Cardiac atrium fibroblast (primary cell): ENCODE measurements at places on chromosomes 2 and 18. TPM values are rescaled to one million over a fixed set of nuclear protein-coding genes. Genes with fewer than 3 reads are reported as not detected.

The SULT1C4 gene
- total RNA-seq: 0.16 TPM in 1 of 2 replicates, not detected in the other

The MROH2A gene
- total RNA-seq: not detected in 2 replicates

The PFN4 gene
- not detected in 2 replicates for total RNA-seq

The MAP2 gene
- total RNA-seq: 2.6 and 3.4 TPM in 2 replicates

The SLC11A1 gene
- total RNA-seq: under 0.01 TPM in 2 replicates

The POTEF gene
- total RNA-seq: not detected in 2 replicates

The DNAJC10 gene
- total RNA-seq: 107 and 115 TPM in 2 replicates

The BOK gene
- total RNA-seq: 64.0 and 78.2 TPM in 2 replicates

The ACOXL gene
- total RNA-seq: not detected in 2 replicates

The LINC00305 gene
- total RNA-seq: not detected in 2 replicates

The CD8B2 gene
- not detected in 2 replicates for total RNA-seq

The TBC1D8 gene
- 9.4 and 17.5 TPM in 2 replicates for total RNA-seq

The ARHGAP28 gene
- total RNA-seq: 1.1 and 1.6 TPM in 2 replicates

The CHPF gene
- 192 and 214 TPM in 2 replicates for total RNA-seq

The FSHR gene
- total RNA-seq: not detected in 2 replicates

The CRYGD gene
- not detected in 2 replicates for total RNA-seq

The IL36A gene
- not detected in 2 replicates for total RNA-seq

The TMEM182 gene
- 1.3 and 4.3 TPM in 2 replicates for total RNA-seq

The LTBP1 gene
- total RNA-seq: 105 and 127 TPM in 2 replicates

The ADAM23 gene
- 4.9 and 8.3 TPM in 2 replicates for total RNA-seq

The SOWAHC gene
- total RNA-seq: 11.2 and 18.4 TPM in 2 replicates

The CNDP1 gene
- total RNA-seq: not detected in 2 replicates

The HNMT gene
- 19.8 and 34.7 TPM in 2 replicates for total RNA-seq

The MAP4K3 gene
- total RNA-seq: 29.2 and 36.5 TPM in 2 replicates

The GTF3C2 gene
- 31.6 and 44.4 TPM in 2 replicates for total RNA-seq

The ABHD1 gene
- total RNA-seq: not detected in 2 replicates

The C2orf66 gene
- total RNA-seq: not detected in 2 replicates

The ANKRD62 gene
- not detected in 2 replicates for total RNA-seq

The SLC4A5 gene
- total RNA-seq: under 0.01 and 0.16 TPM in 2 replicates

The ZSWIM2 gene
- total RNA-seq: not detected in 2 replicates

The LIMS1 gene
- 70.1 and 86.7 TPM in 2 replicates for total RNA-seq

The ITGB6 gene
- total RNA-seq: not detected in 2 replicates

The SH3BP4 gene
- 31.1 and 42.6 TPM in 2 replicates for total RNA-seq

The EFEMP1 gene
- 5,147 and 5,474 TPM in 2 replicates for total RNA-seq

The SERPINB3 gene
- not detected in 2 replicates for total RNA-seq

The C18orf54 gene
- total RNA-seq: 1.3 and 1.6 TPM in 2 replicates
